ENCODE measurements at places on chromosomes 16 and 17. TPM values are rescaled to one million over a fixed set of nuclear protein-coding genes. Genes with fewer than 3 reads are reported as not detected.

GRCh38 chr17:50240851-50241250, 33.4 kb upstream of the TMEM92 start:
- no peaks in the 10 kb centered on the region for H3K4me1 ChIP-seq
- H3K27me3 ChIP-seq, result peaks cover 58% of the 10 kb centered on the region
- no peak for DNase-seq
- H3K4me3 ChIP-seq, result no peak overlapping the region
- no peaks in the 10 kb centered on the region for H3K36me3 ChIP-seq

- no peak for DNase-seq
- no peak overlapping the region for H3K4me3 ChIP-seq
- H3K36me3 ChIP-seq, result no peaks in the 10 kb centered on the region
- peaks cover 8% of the 10 kb centered on the region for H3K27me3 ChIP-seq
- no peak overlapping the region for H3K27ac ChIP-seq
These were observed 26.9 kb upstream of the FAM20A start for GRCh38 chr17:68627956-68628575.

DNA sequence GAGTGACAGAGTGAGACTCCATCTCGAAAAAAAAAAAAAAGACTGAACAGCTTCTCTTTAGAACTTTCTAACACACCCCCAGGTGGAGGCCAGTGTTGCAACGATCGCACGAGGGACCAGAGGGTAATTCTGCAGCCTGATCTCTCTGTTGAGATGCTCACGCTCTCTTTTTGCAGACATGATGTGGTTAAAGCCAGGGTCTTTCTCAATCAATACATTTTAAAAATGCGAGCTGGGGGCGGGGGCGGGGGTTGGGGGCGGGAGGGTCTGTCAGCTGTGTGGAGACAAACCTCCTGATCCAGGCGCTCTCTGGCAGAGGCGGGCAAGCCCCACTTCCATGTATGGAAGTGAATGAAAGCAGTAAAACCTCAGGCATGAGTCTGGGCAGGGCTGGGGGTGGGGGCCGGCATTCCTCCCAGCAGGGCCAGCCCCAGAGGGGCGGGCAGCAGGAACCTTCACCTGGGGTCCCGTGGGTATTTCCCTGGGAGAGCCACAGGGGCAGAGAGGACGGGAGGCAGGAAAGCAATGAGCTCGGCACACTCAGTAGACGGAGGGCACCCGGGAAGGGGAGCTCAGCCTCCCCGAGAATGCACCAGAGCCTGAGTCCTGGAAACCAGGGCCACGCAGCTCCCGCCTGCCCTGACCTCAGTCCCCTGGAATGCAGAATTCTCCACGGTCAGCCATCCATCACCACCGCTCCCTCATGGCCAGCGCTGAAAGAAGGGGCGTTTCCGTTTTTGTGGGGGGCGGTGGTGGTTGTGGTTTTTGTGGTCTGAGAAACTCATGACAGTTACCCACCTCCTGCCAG, 28.0 kb downstream of the NXN start:
- H3K4me3 ChIP-seq, result no peak overlapping the region
- H3K27ac ChIP-seq, result no peak overlapping the region
- H3K27me3 ChIP-seq, result peaks cover 11% of the 10 kb centered on the region
- no peak for DNase-seq
- no peaks in the 10 kb centered on the region for H3K36me3 ChIP-seq

DNA sequence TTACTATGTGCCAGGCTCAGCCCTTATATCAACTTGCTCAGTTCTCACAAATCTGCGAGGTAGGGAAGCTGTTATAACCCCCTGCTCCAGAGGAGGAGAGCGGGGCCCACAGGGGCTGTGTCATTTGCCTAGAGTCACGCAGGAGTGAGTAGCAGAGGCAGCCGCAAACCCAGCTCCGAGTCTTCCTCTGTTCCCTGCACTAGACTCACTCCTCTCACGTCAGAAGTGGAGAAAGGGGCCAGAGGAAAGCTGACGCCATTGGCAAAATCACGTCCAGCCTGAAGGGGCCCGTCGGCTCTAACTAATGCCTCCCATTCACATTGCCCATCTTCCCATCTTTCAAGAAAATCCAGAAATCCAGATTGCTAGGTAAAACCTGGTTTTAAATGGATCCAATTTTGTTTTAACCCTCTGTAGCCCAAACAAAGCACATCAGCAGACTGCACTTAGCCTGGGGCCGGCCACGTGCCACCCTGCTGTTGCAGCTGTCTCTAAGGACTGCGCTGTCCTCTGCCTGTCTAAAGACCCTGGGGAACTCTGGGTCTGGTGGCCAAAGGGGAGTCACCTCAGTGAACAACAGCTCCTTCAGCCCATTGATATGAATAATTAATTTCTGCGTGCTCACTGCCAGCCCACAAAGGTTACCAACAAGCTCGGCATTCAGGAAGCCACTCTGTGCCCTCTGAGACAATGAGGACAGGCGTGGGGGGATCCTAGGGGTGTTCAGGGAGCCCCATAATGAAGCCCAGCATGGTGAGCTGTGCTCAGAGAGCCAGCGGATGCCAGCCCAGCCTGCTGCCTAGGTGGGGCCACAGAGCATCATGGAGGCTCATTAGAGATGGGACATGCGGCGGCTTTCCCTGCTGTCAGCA, 36.7 kb upstream of the ABR start:
- H3K4me3 ChIP-seq, result no peak overlapping the region
- no peaks in the 10 kb centered on the region for H3K4me1 ChIP-seq
- no peaks in the 10 kb centered on the region for H3K36me3 ChIP-seq

- no peak for DNase-seq
- no peaks in the 10 kb centered on the region for H3K27me3 ChIP-seq
- no peaks in the 10 kb centered on the region for H3K36me3 ChIP-seq
- no peaks in the 10 kb centered on the region for H3K4me1 ChIP-seq
- H3K4me3 ChIP-seq, result no peak overlapping the region
- no peak overlapping the region for H3K27ac ChIP-seq
These were observed 49.6 kb downstream of the PITPNM3 start for GRCh38 chr17:6506679-6507231.

DNA sequence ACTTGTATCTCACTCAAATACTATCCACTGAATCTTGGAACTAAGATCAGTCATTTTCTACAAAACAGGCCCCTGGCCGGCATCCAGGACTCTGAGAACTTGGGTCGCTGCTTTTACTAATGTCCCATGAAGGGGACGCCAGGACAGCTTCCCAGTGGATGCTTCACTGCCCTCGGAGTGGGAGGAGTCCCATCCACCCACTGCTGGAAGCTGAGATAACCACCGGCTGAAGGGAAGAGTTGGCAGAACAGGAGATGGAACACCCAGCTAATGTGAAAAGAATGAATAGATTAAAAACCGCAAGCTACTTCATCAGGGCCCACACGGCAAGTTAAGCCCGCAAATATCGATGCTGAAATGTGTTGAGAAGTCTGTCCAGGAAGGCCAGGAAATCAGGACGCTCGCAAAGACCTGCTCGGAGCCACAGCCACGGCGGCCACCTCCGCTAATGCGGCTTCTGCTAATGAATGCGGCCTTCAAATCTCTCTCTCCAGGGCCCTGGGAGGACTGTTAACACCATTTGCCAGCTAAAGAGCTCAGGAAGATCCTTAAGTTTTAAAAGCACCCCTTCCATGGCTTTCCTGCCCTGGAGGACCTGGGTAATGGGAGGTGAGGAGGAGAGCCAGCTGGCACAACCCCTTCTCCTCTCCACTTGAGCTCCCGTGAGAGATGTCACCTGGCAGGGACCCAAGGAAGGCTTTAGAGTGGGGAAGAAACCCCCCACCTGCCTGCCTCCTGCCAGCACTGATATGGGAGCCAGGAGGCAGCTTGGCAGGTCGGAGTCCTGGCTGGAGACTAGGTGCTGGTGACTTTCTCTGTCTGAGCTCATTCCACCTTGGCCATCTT, 226.6 kb upstream of the RPL38 start:
- no peak overlapping the region for H3K27ac ChIP-seq
- H3K4me1 ChIP-seq, result no peaks in the 10 kb centered on the region
- no peak for DNase-seq
- peaks cover 7% of the 10 kb centered on the region for H3K27me3 ChIP-seq

GRCh38 chr17:2551493-2551892, 39.8 kb upstream of the METTL16 start:
- H3K27me3 ChIP-seq, result peaks cover 10% of the 10 kb centered on the region
- no peak overlapping the region for H3K27ac ChIP-seq
- no peak for DNase-seq
- no peak overlapping the region for H3K4me3 ChIP-seq
- H3K4me1 ChIP-seq, result no peaks in the 10 kb centered on the region

- no peaks in the 10 kb centered on the region for H3K27me3 ChIP-seq
- no peak overlapping the region for H3K27ac ChIP-seq
- no peaks in the 10 kb centered on the region for H3K4me1 ChIP-seq
- H3K4me3 ChIP-seq, result no peak overlapping the region
- DNase-seq, result no peak
These were observed 39.3 kb downstream of the MEAK7 start for GRCh38 chr16:84465154-84465553.

GRCh38 chr17:10357768-10358167, 15.0 kb downstream of the MYH13 start:
- no peak overlapping the region for H3K27ac ChIP-seq
- H3K36me3 ChIP-seq, result peaks cover 2% of the 10 kb centered on the region
- no peaks in the 10 kb centered on the region for H3K27me3 ChIP-seq

DNA sequence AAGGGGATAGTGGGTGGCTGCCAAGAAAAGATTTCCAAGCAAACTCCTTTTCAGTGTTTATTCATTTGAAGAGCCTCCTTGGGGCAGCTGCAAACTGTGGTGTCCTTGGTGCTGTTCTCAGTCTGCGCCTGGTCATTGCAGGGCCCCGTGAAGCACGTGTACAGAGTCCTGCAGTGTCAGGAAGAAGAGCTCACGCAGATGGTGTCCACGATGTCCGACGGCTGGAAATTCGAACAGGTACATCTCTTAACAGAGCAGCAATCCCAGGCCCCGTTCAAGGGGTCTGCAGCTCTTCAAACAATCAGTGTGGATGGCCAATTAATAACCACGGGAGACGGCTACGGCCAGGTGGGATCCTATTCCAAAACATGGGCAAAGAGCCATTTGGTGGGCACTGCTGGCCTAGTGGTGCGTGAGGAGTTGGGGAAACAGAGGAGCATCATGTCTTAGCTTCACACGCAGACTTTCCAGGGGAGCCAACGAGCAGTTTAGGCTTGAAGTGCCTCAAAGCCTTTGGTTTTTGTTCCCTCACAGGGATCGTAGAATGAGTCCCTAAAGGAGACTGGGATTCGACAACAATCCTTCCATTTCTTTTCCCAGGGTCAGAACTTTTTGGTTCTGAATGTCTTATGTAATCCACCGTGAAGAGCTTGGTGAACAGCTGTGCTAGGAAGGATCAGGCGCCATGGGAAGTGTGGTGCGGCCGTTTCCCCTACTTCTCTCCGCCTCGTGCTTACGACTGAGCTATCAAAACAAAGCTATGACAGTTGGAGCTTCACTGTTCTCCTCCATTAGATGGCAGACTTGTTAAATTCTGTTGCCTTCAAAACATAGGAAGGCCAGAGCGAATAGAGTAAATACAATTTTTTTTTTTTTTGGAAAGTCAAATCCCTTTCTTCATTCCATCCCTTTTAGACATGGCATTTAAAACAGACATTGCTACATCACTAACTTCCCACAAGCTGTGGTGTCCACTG, 12.6 kb downstream of the KCTD2 start:
- no peaks in the 10 kb centered on the region for H3K27me3 ChIP-seq
- H3K4me1 ChIP-seq, result peaks cover 10% of the 10 kb centered on the region
- H3K27ac ChIP-seq, result no peak overlapping the region
- no peak for DNase-seq

DNA sequence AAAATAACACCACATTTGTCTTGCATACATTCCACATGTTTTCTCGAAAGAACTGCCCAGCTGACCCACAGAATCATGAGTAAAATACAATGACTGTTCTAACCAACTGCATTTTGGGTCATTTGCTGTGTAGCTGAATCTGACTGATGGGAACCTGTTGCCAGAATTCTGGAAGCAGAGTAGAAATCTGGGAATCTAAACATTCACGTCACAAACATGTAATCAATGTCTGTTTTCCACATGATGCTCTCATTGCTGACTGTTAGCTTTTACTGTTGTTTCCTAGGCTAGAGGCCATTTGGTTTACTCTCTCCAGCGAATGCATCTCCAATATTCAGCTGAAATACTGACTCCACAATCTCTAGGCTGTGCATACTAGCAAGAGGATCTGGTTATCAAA, 710.1 kb downstream of the KCNJ2 start:
- H3K27me3 ChIP-seq, result no peaks in the 10 kb centered on the region
- H3K4me1 ChIP-seq, result no peaks in the 10 kb centered on the region
- no peak overlapping the region for H3K27ac ChIP-seq
- H3K4me3 ChIP-seq, result no peak overlapping the region
- DNase-seq, result no peak
- H3K36me3 ChIP-seq, result peaks cover 3% of the 10 kb centered on the region

GRCh38 chr17:59899099-59899498, 6.2 kb downstream of the RPS6KB1 start:
- H3K4me1 ChIP-seq, result peaks cover 65% of the 10 kb centered on the region

- peak; percentile 23 for DNase-seq
- no peak overlapping the region for H3K4me3 ChIP-seq
- no peak overlapping the region for H3K27ac ChIP-seq
- H3K4me1 ChIP-seq, result no peaks in the 10 kb centered on the region
These were observed 51.8 kb downstream of the CA10 start for GRCh38 chr17:52106638-52107261.

DNA sequence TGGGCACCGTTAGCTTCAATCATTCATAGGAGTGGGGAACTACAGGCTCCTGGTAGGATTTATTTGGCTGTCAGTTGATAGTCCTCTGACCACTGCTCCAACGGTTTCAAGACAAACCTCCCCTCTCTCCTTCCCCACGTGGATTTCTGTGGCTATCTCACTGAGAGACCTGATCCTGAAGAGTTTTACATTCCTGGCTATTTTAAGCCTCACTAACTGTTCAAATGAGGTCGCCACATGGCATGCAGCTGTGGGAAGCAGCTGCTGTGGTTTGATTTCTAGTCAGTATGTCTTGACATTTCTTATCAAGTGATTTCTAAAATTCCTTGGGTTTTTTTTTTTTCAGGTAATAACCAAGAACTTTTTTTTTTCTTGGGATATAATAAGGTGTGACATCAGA, 38.3 kb downstream of the CDK5R1 start:
- DNase-seq, result no peak
- H3K27me3 ChIP-seq, result no peaks in the 10 kb centered on the region
- peak overlapping the region; percentile 52 for H3K27ac ChIP-seq
- peaks cover 86% of the 10 kb centered on the region for H3K4me1 ChIP-seq
- H3K4me3 ChIP-seq, result peak overlapping the region; percentile 29

- no peak overlapping the region for H3K4me3 ChIP-seq
- no peak overlapping the region for H3K27ac ChIP-seq
- H3K27me3 ChIP-seq, result peaks cover 7% of the 10 kb centered on the region
- no peak for DNase-seq
These were observed 54.5 kb upstream of the ADORA2B start for GRCh38 chr17:15890279-15890892.

Gene ABCC6
- total RNA-seq, result not detected

Gene RNF157
- total RNA-seq, result 91.9 TPM

Gene KRTAP4-5
- total RNA-seq, result not detected

Gene ATP2A1
- 6.1 TPM for total RNA-seq

Gene CACNA1H
- 0.48 TPM for total RNA-seq

Gene FBXW10B
- total RNA-seq, result 1.2 TPM

Gene RDM1
- 7.6 TPM for total RNA-seq

Gene MFSD11
- 34.8 TPM for total RNA-seq

Gene PTX4
- not detected for total RNA-seq

Gene GDPD3
- 20.5 TPM for total RNA-seq

Gene WNT3
- 0.14 TPM for total RNA-seq
